Astrocyte (in vitro differentiated cells and primary cell): ENCODE measurements at places on chromosomes 5 and 9. TPM values are rescaled to one million over a fixed set of nuclear protein-coding genes. Genes with fewer than 3 reads are reported as not detected.

GRCh38 chr9:79465156-79465555 lies 106.6 kb upstream of the TLE4 start:
- no peak for DNase-seq
- no peak overlapping the region for H3K27ac ChIP-seq
- no peaks in the 10 kb centered on the region for H3K36me3 ChIP-seq
- no peaks in the 10 kb centered on the region for H3K4me1 ChIP-seq

- H3K4me3 ChIP-seq: no peak overlapping the region
- DNase-seq: no peak
- no peaks in the 10 kb centered on the region for H3K27me3 ChIP-seq
- H3K36me3 ChIP-seq: no peaks in the 10 kb centered on the region
- no peak overlapping the region for H3K27ac ChIP-seq
Observed at GRCh38 chr9:75071530-75072122, 16.3 kb downstream of the NMRK1 start.

TAF1L gene
- 0.02 TPM in 1 of 2 replicates, not detected in the other for total RNA-seq

DNM1 gene
- total RNA-seq: 29.7 and 37.6 TPM in 2 replicates

DNA sequence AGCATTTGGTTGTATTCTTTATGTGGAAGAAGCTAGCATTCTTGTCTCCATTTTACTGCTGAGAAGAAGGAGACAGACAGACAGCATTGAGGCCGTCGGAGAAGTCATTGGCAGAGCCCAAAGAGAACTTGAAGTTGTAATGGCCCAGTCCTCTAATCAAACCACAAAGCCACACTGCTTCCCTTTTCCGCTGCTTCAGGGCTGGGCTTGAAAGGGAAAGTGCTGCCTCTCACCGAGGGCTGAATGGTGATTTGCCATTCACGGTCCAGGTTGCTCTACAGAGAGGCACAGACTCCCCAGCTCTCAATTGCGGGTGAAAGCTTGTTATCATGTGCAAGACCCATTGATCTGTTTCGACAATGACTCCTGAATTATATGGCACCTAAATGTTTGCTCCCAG lies 25.6 kb upstream of the POU4F3 start:
- H3K4me3 ChIP-seq: no peak overlapping the region
- H3K27ac ChIP-seq: no peak overlapping the region
- no peak for DNase-seq
- no peaks in the 10 kb centered on the region for H3K4me1 ChIP-seq
- H3K27me3 ChIP-seq: peaks cover 21% of the 10 kb centered on the region

- H3K4me3 ChIP-seq: no peak overlapping the region
- H3K36me3 ChIP-seq: no peaks in the 10 kb centered on the region
- H3K27me3 ChIP-seq: no peaks in the 10 kb centered on the region
- H3K27ac ChIP-seq: no peak overlapping the region
- no peak for DNase-seq
Observed at GRCh38 chr9:105834404-105834803, 140.1 kb downstream of the TMEM38B start.

DNA sequence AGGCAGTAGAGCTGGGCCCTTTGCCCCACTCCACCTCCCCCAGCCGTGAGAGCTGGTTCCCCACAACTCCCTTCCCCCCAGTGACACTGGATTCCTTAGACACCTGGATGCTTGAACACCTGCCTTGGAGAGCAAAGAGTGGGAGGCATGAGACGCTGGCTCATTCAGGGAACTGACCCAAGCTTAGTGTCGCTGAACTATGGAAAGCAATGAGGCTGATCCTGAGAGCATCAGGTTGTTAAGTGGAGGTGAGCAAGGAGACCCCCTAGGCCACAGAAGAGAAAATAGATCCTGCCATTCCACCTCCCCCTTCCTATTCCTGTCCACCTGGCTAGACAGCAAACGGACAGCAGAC lies 2.0 kb downstream of the CCL19 start:
- H3K36me3 ChIP-seq: no peaks in the 10 kb centered on the region
- H3K4me1 ChIP-seq: no peaks in the 10 kb centered on the region
- no peak overlapping the region for H3K27ac ChIP-seq
- H3K27me3 ChIP-seq: peaks cover 2% of the 10 kb centered on the region
- DNase-seq: no peak
- no peak overlapping the region for H3K4me3 ChIP-seq

DNA sequence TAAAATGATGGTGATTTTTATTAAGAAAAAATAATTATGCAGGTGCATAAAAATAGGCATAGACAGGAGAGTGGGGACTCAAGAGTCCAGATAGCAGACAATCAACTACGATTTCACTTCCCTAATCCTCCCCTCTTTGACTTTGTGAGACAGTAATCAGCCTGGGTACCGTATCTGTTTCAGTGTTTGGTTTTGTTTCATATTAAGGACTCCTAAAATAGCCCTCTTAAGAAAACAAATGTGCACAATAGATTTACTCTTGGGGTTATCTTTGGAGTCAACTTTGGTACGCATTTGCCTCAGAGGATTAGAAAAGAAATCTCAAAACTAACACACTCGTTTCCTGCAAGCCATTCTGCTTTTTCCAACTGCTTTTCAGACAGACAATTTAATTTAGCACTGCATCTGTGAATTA lies 96.3 kb downstream of the ZNF608 start:
- peak overlapping the region; percentile 64 for H3K27ac ChIP-seq
- H3K4me3 ChIP-seq: peak overlapping the region; percentile 38
- no peaks in the 10 kb centered on the region for H3K27me3 ChIP-seq

SLC46A2 gene
- not detected in 2 replicates for total RNA-seq

DNA sequence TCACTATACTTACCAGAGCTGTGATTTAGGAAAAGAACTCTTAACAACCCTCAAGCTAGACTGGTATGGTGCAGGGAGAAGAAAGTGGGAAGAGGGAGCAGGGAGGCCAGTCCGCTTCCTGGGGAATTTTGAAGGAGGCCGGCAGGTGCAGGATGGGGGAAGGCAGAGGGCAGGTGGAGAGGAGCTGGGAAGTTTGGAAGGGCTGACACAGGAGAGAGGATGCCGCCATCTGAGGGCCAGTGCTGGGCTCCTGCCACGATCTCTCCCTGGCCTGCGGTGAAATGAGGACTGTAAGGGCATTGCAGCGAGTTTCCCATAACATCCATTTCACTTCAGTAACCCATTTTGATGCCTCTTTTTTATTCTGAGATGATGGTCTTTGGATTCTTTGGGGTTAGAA lies 8.9 kb downstream of the DAB2IP start:
- H3K4me3 ChIP-seq: no peak overlapping the region
- H3K27me3 ChIP-seq: peaks cover 2% of the 10 kb centered on the region
- H3K4me1 ChIP-seq: no peaks in the 10 kb centered on the region
- no peak for DNase-seq
- H3K27ac ChIP-seq: no peak overlapping the region

- no peak overlapping the region for H3K4me3 ChIP-seq
- DNase-seq: no peak
- H3K36me3 ChIP-seq: no peaks in the 10 kb centered on the region
- H3K27ac ChIP-seq: no peak overlapping the region
- no peaks in the 10 kb centered on the region for H3K27me3 ChIP-seq
- H3K4me1 ChIP-seq: no peaks in the 10 kb centered on the region
Observed at GRCh38 chr5:123763201-123763600, 251.2 kb downstream of the CSNK1G3 start.

NEURL1B gene
- 7.5 and 9.8 TPM in 2 replicates for total RNA-seq

DNA sequence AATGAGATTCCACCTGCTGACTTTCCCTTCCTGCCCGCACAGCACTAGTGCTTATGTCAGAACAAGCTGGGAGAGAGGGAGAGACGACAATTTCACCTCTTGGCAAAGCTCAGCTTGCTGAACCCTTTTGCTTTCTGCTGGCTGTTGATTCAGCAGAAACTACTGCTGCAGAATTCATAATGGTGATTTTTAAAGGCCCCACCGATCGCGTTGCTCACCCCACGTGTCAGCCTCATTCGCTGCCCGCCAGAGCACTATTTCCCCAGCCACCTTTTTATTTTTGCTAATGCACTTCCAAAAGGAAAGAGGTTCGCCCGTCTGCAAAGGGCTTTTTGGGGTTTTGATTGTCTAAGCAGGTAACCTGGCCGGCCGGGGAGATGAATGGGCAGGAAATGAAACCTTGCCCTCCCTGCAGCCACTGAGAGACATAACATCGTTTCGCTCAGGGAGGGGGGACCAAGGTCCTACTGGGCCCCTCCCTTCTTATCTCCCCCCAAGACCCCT lies 1.3 kb downstream of the PPP2R2B start:
- H3K27ac ChIP-seq: no peak overlapping the region
- no peak for DNase-seq
- no peaks in the 10 kb centered on the region for H3K36me3 ChIP-seq

DNA sequence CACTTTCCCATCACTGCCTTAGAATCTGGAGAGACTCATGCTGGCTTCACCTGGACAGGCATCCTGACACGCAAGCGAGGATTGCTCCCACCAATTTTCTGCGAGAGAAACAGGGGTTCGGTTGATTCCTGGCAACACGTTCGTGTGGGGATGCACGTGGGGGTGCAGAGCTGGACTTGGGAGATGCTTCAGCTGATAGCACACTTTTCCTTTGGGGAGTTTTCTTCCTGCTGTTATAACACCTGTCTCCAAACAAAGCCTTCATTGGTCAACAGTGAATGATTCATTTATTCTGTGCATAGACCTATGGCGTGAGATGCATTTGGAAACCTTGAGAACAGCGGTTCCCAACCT lies 50.0 kb downstream of the ROPN1L start:
- H3K27me3 ChIP-seq: peaks cover 4% of the 10 kb centered on the region
- no peak overlapping the region for H3K27ac ChIP-seq
- H3K4me3 ChIP-seq: no peak overlapping the region
- peaks cover 7% of the 10 kb centered on the region for H3K4me1 ChIP-seq
- no peaks in the 10 kb centered on the region for H3K36me3 ChIP-seq
- no peak for DNase-seq

DNA sequence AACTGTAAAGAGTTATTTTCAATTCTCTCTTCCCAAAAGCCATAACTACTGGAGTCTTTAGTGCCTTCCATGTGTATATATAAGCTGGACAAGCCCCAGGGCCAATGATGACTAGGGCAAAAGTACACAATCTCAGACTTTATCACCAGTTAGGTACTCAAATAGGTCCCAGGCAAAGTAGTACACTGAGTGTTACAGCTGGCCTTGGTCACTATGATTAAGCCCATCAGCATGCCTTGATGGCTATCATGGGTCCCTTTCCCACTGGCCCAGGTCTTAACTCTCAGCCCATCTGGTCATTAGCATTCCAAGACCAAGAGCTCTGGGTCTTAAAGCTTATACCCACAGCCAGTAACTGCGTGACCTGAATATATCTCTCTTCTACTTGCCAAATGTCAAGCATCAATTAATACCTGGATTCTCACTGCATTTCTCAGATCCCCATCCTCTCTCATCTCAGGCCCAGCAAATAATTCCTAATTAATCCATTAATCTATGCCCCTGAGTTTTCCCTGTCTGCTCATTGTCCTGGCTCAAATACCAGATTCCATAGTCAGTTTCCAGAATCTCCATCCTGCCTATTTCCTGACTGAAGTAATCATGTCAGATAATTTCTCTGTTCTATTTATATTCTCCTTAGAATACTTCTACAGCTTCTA lies 62.3 kb downstream of the NR6A1 start:
- H3K27me3 ChIP-seq: no peaks in the 10 kb centered on the region
- H3K27ac ChIP-seq: peak overlapping the region; percentile 62
- DNase-seq: peak; percentile 86
- peaks cover 21% of the 10 kb centered on the region for H3K4me1 ChIP-seq
- peaks cover 2% of the 10 kb centered on the region for H3K36me3 ChIP-seq
- H3K4me3 ChIP-seq: no peak overlapping the region

GRCh38 chr5:75091597-75091996 lies 39.2 kb upstream of the GCNT4 start:
- no peaks in the 10 kb centered on the region for H3K4me1 ChIP-seq
- DNase-seq: no peak
- H3K4me3 ChIP-seq: no peak overlapping the region
- H3K27me3 ChIP-seq: no peaks in the 10 kb centered on the region

- H3K4me3 ChIP-seq: no peak overlapping the region
- H3K27me3 ChIP-seq: no peaks in the 10 kb centered on the region
- no peaks in the 10 kb centered on the region for H3K36me3 ChIP-seq
- H3K27ac ChIP-seq: no peak overlapping the region
- DNase-seq: no peak
- H3K4me1 ChIP-seq: peaks cover 7% of the 10 kb centered on the region
Observed at GRCh38 chr5:4081059-4081458, 485.4 kb downstream of the IRX1 start.

GRCh38 chr5:68406767-68407241 lies 191.2 kb downstream of the PIK3R1 start:
- no peaks in the 10 kb centered on the region for H3K36me3 ChIP-seq
- no peaks in the 10 kb centered on the region for H3K27me3 ChIP-seq
- no peak overlapping the region for H3K4me3 ChIP-seq
- peaks cover 9% of the 10 kb centered on the region for H3K4me1 ChIP-seq
- DNase-seq: no peak

- H3K36me3 ChIP-seq: no peaks in the 10 kb centered on the region
- peak; percentile 85 for DNase-seq
- H3K4me3 ChIP-seq: no peak overlapping the region
Observed at GRCh38 chr5:36367524-36367923, 65.8 kb upstream of the RANBP3L start.

FREM1 gene
- total RNA-seq: 0.31 and 0.52 TPM in 2 replicates

IFNB1 gene
- total RNA-seq: 2.5 and 3.2 TPM in 2 replicates

FOXD4L6 gene
- 0.18 TPM in 1 of 2 replicates, not detected in the other for total RNA-seq

- H3K4me3 ChIP-seq: no peak overlapping the region
- DNase-seq: no peak
- no peak overlapping the region for H3K27ac ChIP-seq
- no peaks in the 10 kb centered on the region for H3K27me3 ChIP-seq
- H3K36me3 ChIP-seq: no peaks in the 10 kb centered on the region
Observed at GRCh38 chr5:82699737-82700136, 377.5 kb downstream of the TMEM167A start.
